ENCODE measurements at places on chromosomes 7 and 10.

DNA sequence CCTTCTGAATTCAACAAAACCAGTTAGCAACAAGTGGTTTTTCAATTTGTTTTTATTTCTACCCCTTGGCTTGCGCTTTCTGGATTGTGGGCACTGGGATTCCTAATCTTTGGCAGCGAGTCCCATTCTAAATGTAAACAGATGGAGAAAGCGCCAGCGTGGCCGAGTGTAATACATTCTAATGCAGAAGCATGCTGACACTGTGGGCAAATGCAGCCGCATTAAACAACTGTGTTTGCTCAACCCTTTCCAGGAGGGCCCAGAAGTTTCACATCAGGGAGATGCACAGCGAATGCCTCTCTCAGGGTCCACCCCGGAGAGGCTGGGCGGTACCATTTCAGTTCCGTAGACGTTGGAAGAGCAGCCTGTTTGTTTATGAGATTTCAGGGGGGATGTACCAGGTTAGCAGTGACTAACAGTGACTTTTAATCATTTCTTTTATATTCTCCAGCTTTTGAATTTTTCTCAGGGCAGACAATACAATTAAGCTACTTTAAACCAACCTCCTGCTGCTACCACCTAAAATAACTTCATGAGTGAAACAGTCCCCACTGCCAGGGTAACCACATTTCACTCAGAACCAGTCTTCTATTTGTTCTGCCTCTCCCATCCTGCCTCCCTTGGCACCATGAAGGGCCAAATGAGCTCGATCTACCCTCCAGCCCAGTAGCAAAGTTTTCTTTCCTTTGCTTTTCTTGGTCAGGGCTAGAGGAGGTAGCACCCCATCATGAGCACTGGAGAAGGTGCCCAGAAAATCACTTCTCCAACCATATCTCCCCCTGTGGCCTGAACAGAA, 164.2 kb upstream of the ITGB1 start:
- DNase-seq = no peak

- no peak for DNase-seq
Observed at GRCh38 chr10:17289763-17290162, 61.7 kb downstream of the VIM start.

DNA sequence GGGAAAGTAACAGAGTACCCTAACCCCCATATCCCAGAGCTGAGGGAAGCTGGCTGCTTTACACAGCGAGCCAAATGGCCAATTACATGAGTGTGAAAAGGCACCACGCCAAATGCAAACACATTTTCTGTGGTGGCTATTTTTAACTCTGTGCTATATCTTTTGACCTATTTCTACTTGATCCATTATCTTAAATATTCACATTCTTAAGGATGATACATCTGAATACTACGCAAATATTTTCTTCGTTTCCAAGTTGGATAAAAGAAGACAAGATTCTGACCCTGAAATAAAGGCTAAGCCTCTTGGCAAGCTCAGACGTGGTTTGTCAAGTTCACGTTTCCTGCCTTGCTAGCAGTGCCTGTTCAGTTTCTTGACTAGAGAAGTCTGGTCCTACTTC, 146.7 kb upstream of the TMEM196 start:
- DNase-seq = no peak

DNA sequence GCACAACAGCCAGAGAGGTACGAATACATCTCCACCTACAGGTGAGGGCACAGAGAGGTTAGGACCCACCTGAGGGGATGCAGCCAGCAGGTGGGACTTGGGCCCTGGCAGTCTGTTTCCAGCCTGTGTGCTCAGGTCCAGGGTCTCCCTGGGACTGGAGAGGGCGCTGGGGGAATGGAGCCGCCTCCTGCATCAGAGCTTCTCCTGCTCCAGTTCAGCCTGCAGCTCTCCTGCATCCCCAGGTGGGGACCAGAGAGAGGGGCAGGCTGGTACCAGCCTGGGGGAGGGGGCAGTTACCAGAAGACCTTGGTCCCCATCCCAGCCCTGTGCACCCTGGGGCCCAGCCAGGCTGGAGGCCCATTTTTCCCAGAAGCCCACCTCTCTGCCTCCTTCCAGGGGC, 80.7 kb downstream of the LHPP start:
- DNase-seq = no peak

DNA sequence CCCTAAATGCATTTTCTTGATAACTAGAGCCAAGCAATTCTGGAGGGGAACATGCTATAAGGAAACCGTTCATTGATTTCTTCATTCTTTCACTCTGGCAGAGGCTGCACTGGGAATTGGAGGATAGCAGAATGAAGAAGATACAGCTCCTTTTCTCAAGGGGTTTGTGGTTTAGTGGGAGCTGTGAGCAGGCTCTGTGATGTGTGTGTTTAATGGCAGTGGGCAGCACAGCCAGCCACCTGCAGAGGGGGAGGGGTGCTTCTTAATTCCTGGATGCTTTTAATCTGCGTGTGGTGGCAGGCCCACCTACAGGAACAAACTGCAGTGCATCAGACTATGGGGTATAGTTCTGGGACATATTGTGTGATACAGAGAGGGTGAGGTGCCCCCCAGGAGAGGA, 31.9 kb downstream of the RPS24 start:
- no peak for DNase-seq

DNA sequence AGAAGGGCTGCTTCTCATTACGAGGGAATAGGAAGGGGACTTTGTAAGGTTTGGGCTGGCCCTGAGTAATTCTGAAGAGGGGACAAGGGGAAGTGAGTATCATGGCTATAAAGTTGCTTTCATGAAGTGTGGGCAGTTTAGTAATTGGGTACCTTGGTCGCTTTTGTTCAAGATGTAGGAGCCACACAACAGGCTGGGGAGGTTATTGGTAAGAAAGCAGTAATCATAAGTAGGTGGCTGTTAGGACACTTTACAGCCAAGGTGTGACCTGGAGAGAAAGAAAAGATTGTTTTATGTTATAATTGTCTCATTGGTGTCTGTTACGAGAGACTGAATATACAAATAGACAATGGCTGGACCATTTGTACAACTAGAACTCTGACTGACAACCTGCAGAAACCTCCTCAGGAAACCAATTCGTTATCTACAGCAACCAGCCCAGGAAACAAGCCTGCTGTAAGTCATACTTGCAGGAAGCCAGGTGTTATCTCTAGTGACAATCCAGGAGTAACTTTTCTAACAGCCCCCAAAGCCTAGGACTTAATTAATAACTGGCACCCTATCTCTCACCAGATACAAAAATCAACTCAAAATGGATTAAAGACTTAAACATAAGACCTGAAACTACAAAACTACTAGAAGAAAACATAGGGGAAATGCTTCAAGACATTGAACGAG, 5.0 kb upstream of the CCM2 start:
- DNase-seq = no peak

- DNase-seq = no peak
Observed at GRCh38 chr10:133165556-133166503, 5.8 kb downstream of the KNDC1 start.

GRCh38 chr10:10796061-10796773, 221.5 kb upstream of the CELF2 start:
- no peak for DNase-seq

GRCh38 chr10:35451151-35452016, 115.1 kb downstream of the CCNY start:
- no peak for DNase-seq

DNA sequence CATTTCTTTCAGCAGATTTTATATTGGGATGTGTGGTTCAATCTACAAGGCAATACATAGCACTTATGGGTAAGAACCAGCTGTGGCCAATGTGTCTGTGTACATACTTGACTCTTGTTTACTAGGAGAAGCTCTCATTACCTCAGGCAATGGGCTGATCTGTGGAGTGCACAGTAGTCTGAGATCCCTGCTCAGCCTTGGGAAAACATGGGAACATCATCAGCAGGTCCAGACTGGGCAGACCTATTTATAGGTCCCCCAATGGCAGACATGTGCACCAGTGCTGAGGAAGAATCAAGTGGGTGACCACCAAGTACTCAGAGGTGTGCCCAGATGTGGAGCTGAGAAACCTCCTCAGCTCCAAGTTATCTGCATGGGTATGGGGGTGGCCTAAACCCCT, 349.7 kb downstream of the KIF20B start:
- no peak for DNase-seq

DNA sequence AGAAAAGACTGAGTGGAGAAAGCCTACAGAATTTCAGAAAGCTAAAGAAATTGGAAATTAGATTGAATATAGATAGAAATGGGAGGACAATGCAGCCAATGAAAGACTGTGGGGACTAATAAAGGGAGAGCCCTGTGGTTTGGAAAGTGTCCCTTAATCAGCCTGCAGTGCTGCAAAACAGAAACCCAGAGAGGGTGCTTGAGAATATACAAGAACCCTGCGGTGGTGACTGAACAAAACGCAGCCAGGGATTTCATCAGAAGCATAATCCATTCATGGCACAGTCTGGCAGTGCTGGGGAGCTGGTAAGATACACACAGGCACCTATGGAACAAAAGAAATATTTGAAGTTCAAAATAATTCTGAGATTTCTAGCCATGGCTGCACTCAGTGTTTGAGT, 19.1 kb downstream of the CEP41 start:
- no peak for DNase-seq

Data from T-helper 22 cell (primary cell).